ENCODE measurements at places on chromosomes 11 and 22.

GRCh38 chr11:134158023-134158422 is 65.7 kb downstream of the NCAPD3 start:
- no peaks in the 10 kb centered on the region for H3K27me3 ChIP-seq
- no peak overlapping the region for H3K4me3 ChIP-seq
- H3K36me3 ChIP-seq: peaks cover 33% of the 10 kb centered on the region
- H3K27ac ChIP-seq: no peak overlapping the region
- no peak for DNase-seq
- H3K4me1 ChIP-seq: no peaks in the 10 kb centered on the region

DNA sequence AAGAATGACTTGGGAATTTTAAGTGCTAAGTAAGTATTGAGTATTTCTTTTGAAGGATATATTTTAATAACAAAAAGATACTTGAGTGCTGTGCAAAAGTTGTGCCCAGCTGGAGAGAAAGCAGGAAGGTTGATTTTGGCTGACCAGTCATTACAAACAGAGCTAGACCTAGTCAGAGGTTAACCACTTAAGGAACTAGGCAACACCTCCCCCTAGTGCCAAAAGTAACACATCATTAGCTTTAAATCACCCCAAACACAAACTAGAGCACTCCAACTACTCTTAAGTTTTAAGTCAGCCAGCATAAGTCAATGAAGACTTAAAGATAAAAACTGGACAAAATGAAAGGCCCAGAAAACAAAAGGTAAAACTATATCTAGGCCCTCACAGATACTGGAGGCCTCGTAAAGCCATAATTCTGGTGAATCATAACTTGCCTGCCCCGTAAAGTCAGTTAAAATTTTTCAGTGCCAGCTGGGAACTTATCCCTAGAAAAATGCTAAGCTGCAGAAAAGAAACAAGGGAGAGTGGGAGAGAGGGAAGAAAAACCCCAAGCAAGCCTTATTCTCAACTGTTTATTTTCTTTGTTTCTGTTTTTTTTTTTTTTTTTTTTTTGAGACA is 4.6 kb downstream of the TMEM9B start:
- no peak overlapping the region for H3K4me3 ChIP-seq
- no peaks in the 10 kb centered on the region for H3K27me3 ChIP-seq
- DNase-seq: peak; percentile 82

- H3K36me3 ChIP-seq: no peaks in the 10 kb centered on the region
- peak overlapping the region; percentile 45 for H3K4me3 ChIP-seq
- H3K4me1 ChIP-seq: peaks cover 55% of the 10 kb centered on the region
- H3K27me3 ChIP-seq: no peaks in the 10 kb centered on the region
- DNase-seq: no peak
Measured at GRCh38 chr11:130180896-130181294, 21.3 kb downstream of the ST14 start.

DNA sequence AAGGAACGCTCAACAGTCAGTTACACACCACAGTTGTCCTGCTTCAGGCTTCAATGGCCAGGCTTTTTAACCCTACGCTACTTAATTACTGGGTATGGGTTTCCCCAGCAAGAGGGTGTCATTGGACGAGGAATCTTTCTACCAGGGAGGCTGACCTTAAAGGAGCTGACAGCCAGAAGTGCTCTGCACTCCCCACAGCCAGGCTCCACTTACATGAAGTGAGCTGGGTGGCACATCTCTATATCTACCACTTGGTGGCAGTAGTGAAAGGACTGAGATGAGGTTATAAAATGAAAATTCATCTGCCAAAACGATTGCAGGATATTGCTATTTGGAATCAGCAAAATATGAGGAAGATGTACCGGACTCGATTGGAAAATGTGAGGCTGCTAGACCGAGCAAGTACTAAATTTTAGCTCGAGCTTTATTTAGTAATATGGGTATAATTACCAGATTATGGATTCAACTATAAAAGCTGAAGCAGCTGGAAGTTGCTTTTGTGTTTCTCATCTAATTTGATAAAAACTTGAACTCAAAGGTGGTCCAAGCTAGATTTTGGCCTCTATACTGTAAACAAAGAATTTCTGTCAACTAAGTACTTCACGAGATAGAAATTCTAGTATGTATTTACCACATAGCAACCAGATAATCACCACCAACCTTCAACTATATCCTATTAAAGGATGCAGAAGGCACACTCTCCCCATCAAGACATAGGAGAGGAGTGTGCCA is 53.9 kb upstream of the CEP126 start:
- peak; percentile 62 for DNase-seq
- no peak overlapping the region for H3K4me3 ChIP-seq
- no peaks in the 10 kb centered on the region for H3K27me3 ChIP-seq
- no peaks in the 10 kb centered on the region for H3K4me1 ChIP-seq

DNA sequence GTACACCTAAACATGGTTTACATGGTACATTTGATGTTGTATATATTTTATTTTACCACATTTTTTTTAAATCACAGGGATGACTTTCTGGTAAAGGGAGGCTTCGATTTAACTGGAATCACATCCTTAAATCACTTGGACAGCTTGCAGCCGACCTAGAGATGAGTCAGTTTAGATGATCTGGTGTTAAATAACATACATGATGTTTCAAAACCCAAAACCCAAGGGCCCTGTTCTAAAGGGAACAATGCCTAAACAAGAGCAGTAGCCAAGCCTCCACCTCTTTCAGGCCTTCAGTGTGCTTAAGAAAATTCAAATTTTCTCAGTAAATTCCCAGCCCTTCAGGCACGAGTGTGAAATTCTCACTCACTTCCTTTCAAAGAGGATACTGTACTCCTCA is 108.8 kb downstream of the WT1 start:
- H3K27me3 ChIP-seq: no peaks in the 10 kb centered on the region
- no peak for DNase-seq
- no peaks in the 10 kb centered on the region for H3K4me1 ChIP-seq

DNA sequence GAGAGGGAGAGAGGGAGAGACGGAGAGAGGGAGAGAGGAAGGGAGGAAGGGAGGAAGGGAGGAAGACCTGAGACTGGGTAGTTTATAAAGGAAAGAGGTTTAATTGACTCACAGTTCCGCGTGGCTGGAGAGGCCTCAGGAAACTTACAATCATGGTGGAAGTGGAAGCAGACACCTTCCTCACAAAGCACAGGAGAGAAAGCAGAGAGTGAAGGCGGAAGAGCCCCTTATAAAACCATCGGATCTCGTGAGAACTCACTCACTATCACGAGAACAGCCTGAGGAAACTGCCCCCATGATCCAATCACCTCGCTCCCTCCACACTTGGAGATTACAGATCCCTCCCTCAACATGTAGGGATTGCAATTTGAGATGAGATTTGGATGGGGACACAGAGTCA is 12.2 kb upstream of the CARS1 start:
- DNase-seq: no peak
- no peak overlapping the region for H3K27ac ChIP-seq
- H3K36me3 ChIP-seq: no peaks in the 10 kb centered on the region
- H3K27me3 ChIP-seq: no peaks in the 10 kb centered on the region

- no peak for DNase-seq
- H3K36me3 ChIP-seq: no peaks in the 10 kb centered on the region
- no peak overlapping the region for H3K27ac ChIP-seq
- H3K4me3 ChIP-seq: no peak overlapping the region
- no peaks in the 10 kb centered on the region for H3K4me1 ChIP-seq
Measured at GRCh38 chr11:79834015-79834414, 393.2 kb upstream of the TENM4 start.

DNA sequence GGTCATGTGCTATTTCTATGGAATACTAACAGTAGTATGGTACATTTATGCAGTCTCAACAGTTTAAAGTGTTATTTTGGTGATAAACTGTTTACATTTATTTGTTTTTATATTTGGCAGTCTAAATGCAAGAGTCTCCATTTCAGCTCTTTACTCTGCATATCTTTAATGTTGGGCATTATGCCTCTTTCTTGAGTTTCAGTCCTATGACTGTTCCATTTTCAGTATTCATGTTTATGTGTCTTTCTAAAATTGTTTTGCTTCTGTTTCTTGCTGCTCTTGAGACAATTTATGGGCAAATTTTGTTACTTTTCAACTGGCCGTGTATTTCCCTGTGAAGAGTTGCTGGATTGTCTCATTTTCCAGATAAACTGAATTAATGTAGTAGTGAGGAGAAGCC is 6.6 kb upstream of the RAB30 start:
- peaks cover 27% of the 10 kb centered on the region for H3K4me1 ChIP-seq
- DNase-seq: no peak
- peaks cover 5% of the 10 kb centered on the region for H3K36me3 ChIP-seq
- no peaks in the 10 kb centered on the region for H3K27me3 ChIP-seq

- no peak overlapping the region for H3K27ac ChIP-seq
- DNase-seq: no peak
- no peaks in the 10 kb centered on the region for H3K27me3 ChIP-seq
- H3K36me3 ChIP-seq: no peaks in the 10 kb centered on the region
- peaks cover 47% of the 10 kb centered on the region for H3K4me1 ChIP-seq
- H3K4me3 ChIP-seq: no peak overlapping the region
Measured at GRCh38 chr11:121038648-121039409, 14.9 kb downstream of the TBCEL start.

- no peaks in the 10 kb centered on the region for H3K36me3 ChIP-seq
- no peak for DNase-seq
- H3K4me1 ChIP-seq: no peaks in the 10 kb centered on the region
- no peak overlapping the region for H3K4me3 ChIP-seq
Measured at GRCh38 chr11:17498475-17498874, 21.8 kb upstream of the ABCC8 start.

DNA sequence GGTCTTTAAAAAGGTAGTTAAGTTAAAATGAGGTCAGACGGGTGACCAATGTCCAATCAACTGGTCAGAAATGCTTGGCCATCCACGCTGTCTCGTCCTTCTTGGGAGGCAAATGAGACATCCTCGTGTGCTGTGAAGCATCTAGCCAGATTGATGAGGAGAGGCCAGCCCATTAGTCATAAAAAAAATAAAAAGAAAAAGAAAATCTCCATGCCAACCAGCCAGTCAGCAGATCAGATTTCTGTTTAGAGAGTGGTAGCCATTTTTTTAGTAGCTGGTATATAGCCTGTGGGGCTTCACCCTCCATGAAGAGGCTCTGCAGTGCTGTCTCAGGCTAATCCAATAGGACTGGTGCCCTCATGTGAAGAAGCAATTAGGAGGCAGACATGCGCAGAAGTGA is 343.1 kb upstream of the SYN3 start:
- H3K36me3 ChIP-seq: no peaks in the 10 kb centered on the region
- H3K27ac ChIP-seq: no peak overlapping the region

GRCh38 chr11:11252403-11252802 is 100.6 kb downstream of the CSNK2A3 start:
- no peak overlapping the region for H3K4me3 ChIP-seq
- DNase-seq: peak; percentile 94
- H3K27ac ChIP-seq: peak overlapping the region; percentile 74

DNA sequence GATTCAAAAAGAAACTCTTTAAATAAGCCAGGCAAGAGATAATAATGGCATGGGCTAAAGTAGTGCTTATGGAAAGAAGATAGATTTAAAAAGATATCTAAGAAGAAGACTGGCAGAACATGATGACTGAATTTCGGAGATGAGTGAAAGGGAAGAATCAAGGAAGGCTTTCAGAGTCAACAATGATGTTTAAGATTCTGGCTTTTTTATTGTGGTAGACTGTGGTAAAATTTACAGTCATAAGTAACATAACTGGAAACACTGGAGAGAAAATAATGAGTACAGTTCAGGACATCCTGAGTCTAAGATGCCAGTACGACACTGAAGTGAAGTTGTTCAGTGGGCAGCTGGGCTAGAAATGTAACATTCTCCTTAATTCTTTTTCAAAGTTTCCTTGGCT is 85.2 kb downstream of the PHF21A start:
- H3K4me3 ChIP-seq: no peak overlapping the region
- no peak for DNase-seq
- H3K27me3 ChIP-seq: no peaks in the 10 kb centered on the region

DNA sequence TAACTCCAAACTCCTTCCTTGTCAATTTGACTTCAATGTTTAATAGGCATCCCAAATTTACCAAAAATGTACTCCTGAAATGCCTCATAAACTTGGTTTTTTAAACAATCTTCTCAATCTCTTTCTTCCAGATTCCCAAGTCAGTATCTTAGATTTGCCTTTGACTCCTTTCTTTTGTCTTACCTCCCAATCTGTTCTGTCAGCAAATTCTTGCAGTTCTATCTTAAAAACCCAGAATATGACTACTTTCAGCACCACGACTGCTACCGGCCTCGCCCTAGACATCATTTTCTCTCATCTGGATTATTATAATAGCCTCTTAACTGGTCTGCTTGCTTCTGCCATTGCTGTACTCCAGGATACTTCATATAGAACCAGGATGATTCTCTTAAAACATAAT is 7.9 kb downstream of the NLRP14 start:
- H3K4me1 ChIP-seq: peaks cover 19% of the 10 kb centered on the region
- H3K27ac ChIP-seq: no peak overlapping the region
- no peaks in the 10 kb centered on the region for H3K27me3 ChIP-seq
- DNase-seq: no peak
- H3K4me3 ChIP-seq: no peak overlapping the region

DNA sequence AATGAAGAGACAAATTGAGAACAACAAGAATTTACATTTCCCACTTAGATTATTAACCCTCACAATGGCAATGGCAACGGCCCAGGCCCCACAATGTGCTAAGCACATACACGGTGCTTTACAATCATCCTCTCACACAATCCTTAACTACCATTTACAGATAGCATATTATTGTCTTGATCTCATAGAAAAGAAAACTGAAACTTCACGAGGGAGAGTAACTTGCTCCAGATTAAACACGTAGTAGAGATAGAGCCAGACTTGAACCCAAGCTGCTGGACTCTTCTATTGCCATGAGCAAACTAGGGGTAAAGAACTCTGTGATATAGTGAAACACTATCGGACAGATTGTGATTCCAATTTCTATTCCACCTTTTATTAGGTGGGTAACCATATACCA is 665.1 kb downstream of the DLG2 start:
- no peaks in the 10 kb centered on the region for H3K36me3 ChIP-seq
- H3K4me3 ChIP-seq: peak overlapping the region; percentile 21

GRCh38 chr11:84437071-84437980 is 1151.2 kb upstream of the CCDC90B start:
- peak overlapping the region; percentile 16 for H3K4me3 ChIP-seq
- H3K4me1 ChIP-seq: no peaks in the 10 kb centered on the region
- H3K36me3 ChIP-seq: no peaks in the 10 kb centered on the region
- no peak overlapping the region for H3K27ac ChIP-seq
- DNase-seq: peak; percentile 52
- H3K27me3 ChIP-seq: no peaks in the 10 kb centered on the region

DNA sequence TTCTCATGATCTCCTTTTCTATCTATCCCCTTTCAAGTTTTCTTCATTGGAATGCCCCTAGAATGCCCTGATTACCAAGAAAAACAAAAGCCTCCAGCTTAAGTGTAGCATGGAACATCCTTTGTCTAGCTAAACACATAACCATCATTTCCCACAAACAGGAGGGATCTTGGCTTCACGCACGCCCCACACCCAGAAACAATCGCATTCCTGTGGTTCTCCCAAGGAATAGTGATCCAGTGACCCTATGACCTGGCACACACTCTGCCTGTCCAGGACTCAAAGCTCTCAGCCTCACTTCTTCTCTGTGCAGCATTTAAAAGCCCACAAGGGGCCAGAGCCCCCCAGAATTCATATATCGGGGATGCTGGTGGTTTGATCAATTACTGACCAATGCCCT is 9.3 kb upstream of the POU2AF1 start:
- H3K27ac ChIP-seq: peak overlapping the region; percentile 61
- no peak overlapping the region for H3K4me3 ChIP-seq
- H3K27me3 ChIP-seq: no peaks in the 10 kb centered on the region
- DNase-seq: no peak
- no peaks in the 10 kb centered on the region for H3K36me3 ChIP-seq

GRCh38 chr11:6531267-6531752 is 34.2 kb downstream of the DNHD1 start:
- no peak overlapping the region for H3K27ac ChIP-seq
- DNase-seq: no peak
- peaks cover 6% of the 10 kb centered on the region for H3K4me1 ChIP-seq
- H3K36me3 ChIP-seq: no peaks in the 10 kb centered on the region
- no peak overlapping the region for H3K4me3 ChIP-seq
